ENCODE measurements at places on chromosomes 6 and 20.

- DNase-seq: no peak
Measured at GRCh38 chr20:39993742-39994141, 695.3 kb downstream of the MAFB start.

DNA sequence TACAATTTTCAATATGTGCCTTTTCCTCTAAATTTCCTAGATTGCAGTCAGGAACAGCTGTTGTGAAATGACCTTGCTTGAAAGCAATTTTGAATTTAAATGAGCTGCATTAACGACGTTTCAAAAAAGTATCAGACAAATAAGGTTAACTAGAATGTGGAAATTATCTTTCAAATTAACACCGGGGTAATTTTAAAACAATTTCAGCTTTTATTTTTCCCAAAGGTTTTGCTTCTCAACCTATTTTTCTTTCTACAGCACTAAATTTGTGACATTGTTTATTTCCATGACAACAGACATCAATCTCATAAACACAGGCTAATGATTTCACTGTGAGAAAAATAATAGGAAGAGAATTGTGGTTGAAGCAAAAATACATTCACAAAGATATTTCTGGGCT, 38.5 kb downstream of the COL12A1 start:
- DNase-seq: no peak

- no peak for DNase-seq
Measured at GRCh38 chr6:16712931-16713484, 48.3 kb downstream of the ATXN1 start.

- peak; percentile 63 for DNase-seq
Measured at GRCh38 chr6:144744720-144745119, 459.6 kb downstream of the UTRN start.

DNA sequence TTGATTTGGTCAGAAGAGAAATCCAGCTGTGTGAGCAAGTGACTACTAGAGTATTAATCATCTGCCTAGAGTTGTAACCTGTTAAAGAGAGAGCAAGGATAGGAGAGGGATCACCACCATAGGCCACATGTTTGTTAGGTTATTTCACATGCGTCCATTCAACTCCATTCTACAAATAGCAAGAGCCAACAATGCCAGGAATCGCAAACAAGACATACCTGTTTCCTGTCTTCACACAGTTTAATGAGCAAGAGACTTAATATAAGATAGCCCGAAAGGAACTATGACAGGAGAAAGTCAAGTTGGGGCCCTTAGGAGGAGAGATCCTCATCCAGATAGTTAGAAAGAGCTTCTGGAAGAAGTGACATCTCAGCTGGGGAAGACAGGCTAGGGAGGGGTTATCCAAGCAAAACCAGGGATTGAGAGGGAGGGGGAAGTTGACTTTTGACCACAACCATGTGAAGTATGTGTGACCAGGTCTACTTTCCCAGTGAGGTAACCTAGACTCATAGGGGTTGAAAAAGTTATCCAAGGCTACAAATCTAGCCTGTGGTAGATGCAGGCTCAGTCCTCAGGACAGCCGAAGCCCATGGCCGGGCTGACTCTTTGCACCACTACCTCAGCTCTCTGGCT, 147.4 kb downstream of the ALDH8A1 start:
- DNase-seq: no peak

GRCh38 chr20:12053353-12053752, 135.7 kb downstream of the BTBD3 start:
- no peak for DNase-seq

DNA sequence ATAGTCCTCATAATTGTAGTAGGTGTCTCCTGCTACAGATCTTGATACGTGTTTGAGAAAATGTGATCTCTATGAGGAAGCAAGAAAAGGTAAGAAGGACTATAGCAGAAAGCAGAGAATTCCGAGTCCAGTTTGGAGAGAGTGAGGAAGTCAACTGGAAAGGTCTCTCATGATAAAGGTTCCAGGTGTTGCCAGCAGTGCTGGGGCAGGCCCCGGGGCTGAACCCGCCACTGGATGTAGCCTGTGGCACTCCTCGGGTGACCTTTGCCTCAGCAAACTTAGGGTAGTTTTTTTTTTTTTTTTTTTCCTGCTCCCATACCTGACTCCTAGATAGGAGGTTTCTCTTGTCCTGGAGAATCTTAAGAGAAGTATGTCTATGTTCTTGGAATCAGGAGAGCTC, 62.8 kb downstream of the FAM120B start:
- DNase-seq: no peak

GRCh38 chr20:25126204-25127029, 44.5 kb upstream of the VSX1 start:
- no peak for DNase-seq

- DNase-seq: no peak
Measured at GRCh38 chr20:4560667-4561066, 161.0 kb upstream of the PRND start.

- DNase-seq: peak; percentile 12
Measured at GRCh38 chr6:139029470-139030227, 1.1 kb downstream of the ABRACL start.

GRCh38 chr6:44504301-44504791, 116.8 kb downstream of the CDC5L start:
- DNase-seq: no peak

- no peak for DNase-seq
Measured at GRCh38 chr6:42727627-42728026, 5.2 kb upstream of the PRPH2 start.

DNA sequence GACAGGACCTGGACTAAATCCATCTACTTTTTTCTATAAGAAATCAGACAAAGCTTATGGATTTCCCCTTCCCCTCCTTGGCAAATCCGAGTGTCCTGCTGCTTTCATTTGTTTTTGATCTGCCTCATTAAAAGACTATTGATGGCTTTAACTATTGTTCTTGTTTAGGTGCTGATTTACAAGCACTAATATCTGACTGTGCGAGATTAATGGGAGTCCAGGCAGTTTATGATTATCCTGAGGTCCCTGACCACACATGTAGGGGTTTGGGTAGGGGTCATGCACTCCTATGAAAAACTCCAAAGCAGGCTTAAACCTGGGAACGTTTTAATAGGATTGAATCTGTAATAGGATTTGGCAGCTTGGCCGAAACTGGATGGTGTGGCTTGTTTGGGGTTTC, 317.5 kb upstream of the POU3F2 start:
- DNase-seq: no peak

- DNase-seq: no peak
Measured at GRCh38 chr20:22918286-22918983, 116.7 kb upstream of the SSTR4 start.

GRCh38 chr6:90035047-90035723, 140.9 kb downstream of the GJA10 start:
- DNase-seq: peak; percentile 3

GRCh38 chr20:44633187-44633810, 18.2 kb downstream of the ADA start:
- DNase-seq: no peak
